ENCODE measurements at places on chromosomes 7 and 10.

DNA sequence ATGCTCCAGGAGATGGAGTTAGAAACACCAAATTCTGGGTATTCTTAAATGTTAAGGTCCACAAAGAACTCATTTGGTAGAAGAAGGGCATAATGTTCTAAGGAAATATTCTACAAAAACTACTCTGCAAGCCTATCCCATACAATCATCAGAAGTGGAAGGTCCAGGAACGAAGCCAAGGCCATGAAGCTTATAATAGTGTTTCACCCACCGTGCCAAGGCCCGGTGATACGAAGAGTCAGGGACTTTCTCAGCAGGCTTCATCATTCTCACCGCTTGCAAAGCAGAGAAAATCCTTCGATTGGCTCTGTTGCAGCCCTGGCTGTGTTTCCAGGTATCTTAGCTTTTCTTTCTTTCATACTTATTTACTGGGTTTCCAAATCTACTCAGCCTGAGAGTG, 351.9 kb upstream of the CELF2 start:
- no peak for DNase-seq

DNA sequence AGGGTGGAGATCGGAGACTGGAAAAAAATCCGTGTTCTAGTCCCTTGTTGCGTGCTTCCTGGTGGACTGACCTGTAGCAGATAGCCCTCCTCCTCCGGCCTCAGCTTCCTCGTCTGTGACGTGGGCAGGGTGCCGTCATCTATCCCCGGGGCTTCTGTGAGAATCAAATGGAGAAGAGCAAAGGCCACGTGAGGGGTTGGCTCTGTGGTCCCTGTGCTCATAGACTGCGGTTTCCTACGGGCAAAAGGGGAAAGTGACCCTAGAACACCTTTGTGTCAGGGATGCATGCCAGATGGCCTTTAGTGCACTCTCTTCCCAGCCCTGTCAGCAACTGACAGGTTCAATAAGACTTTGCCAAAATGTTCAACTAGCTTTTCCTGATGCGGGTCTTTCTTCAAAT, 33.7 kb downstream of the GRK5 start:
- no peak for DNase-seq

GRCh38 chr10:8238986-8239385, 184.5 kb downstream of the GATA3 start:
- no peak for DNase-seq

DNA sequence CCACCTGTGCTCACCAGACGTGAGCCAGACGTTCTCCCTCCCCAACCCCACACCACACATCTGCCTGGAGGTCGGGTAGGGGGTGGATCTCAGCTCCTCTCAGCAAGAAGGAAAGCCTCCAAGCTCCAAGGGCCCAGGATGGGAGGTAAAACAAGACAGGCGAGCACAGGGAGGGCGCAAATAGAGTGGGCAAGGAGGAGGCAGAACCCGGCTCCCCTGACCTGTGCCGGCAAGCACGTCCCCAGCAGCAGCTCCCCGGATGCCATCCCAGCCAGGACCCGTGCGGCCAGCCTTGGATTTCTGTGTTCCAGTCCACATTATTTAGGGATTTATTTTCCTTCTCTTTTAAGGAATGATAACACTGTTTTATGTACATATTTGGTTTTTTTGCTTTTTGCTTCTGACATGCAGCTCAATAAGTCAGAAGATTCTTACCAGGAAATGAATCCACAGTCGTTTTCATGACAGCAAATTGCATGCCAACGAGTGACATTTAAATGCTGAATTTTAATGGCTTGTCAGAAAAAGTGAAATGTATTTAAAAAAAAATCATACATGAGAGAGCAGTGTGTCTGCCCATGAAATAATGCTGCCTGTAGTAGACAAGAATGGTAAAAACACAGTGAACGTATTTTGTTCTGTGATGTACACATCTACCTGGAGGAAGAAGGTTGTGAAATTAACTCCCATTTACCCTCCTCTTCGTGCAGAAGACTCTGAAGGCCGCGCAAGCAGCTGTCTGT, 276.5 kb downstream of the PTPRN2 start:
- no peak for DNase-seq

- DNase-seq: no peak
Measured at GRCh38 chr10:46251857-46252847, 34.6 kb upstream of the ANTXRL start.

GRCh38 chr7:129356176-129356575, 78.1 kb upstream of the STRIP2 start:
- DNase-seq: no peak

GRCh38 chr10:126124668-126125349, 228.4 kb downstream of the FANK1 start:
- DNase-seq: no peak

- DNase-seq: no peak
Measured at GRCh38 chr7:2824026-2824677, 20.0 kb downstream of the GNA12 start.

DNA sequence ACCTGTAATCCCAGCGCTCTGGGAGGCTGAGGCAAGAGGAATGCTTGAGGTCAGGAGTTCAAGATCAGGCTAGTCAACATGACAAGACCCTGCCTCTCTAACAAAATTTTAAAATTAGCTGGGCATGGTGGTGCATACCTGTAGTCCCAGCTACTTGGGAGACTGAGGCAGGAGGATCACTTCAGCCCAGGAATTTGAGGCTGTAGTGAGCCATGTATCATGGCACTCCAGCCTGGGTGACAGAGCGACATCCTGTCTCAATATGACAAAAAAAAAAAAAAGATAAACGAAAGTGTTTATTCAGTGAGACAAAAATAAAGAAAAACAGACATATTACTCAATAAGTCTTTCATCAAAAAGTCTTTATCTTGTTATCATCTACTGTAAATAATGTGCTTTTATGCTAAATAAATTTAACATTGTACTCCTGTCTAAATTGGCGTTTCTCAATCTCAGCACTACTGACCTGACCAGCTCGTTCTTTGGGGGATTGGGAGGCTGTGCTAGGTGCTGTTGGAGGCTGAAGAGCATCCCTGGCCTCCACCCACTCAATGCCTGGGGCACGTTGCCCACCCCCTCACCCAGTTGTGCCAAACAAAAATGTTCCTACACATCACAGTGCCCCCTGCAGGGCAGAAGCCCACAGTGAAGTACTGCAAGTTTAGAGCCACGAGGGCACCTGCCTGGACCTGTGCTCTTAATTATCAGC, 57.7 kb downstream of the NCAPG2 start:
- no peak for DNase-seq

GRCh38 chr10:126561921-126562680, 108.4 kb downstream of the C10orf90 start:
- no peak for DNase-seq

Measured in lung (tissue), 17 donors.